ENCODE measurements at places on chromosomes 1 and 21.

DNA sequence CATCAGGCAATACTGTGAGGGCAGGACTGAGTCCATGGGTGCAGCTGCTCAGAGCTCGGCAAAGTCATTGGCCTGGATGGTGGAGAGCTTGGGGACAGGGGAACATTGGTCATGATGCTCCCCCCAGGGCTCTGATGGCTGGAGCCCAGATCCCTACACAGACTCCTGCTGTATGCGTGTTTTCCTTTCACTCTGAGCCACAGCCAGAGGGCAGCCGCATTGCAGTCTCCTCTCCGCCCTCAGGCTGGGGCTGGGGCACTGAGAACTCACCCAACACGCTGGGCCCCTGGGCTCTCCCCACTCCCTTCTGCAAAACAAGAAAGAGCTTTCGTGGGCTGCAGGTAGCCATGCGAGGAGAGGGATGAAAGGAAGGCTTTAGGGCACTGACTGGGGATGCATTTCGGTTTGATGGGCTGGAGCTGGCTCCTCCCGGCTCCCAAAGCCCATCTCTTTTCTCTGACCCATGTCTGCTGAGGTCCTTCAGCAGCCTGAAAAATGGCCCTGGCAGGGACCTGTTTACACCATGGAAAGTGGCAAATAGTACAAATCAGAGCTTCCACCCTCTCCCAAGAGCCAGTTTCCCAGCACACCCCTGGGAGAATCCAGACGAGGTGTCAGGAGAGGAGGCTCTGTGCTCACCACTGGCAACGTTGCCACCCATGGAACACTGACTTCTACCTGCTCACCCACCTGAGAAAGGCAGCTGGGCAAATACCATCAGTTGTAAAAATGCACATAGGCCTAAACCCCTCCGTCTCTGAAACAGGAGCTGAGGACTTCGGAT, 43.8 kb downstream of the CAPN2 start:
- DNase-seq: no peak

GRCh38 chr1:119866451-119866850, 29.9 kb downstream of the ADAM30 start:
- no peak for DNase-seq

DNA sequence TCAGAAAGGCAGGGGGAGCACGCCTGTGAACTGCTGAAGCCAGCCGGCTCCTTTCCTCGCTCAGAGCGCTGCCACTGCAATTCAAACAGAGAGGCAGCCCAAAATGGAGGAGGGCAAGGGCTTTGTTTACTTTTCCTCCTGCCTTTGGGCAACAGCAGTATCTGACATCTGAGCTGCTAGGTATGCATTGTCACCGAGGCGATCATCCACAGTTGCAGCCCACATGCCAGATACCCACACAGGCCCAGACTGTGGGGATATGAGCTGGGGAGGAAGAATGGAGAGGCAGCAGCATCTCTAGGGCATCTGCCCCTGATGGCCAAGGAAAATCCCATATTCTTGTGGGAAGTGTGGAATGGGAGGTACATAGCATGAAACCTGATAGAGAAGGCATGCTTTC, 357.1 kb downstream of the BARHL2 start:
- DNase-seq: no peak

- no peak for DNase-seq
Measured at GRCh38 chr1:54981466-54981865, 1.0 kb downstream of the TMEM61 start.

DNA sequence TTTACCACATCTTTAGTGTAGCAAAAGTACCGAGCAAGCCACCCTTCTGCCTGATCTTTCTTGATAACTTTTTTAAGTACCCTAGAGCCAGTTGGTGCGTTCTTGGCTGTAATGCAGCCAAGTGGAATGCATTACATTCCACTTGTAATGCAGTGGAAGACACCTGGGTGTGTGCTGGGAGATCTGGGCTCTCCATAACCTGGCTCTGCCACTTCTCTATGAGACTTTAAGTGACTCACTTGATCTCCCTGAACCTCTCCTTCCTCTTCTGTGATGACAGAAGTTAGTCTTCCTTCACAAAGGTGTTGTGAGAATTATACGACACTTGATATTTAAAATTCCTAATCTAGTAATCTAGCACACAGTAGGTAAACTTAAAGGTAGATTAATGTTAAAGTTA, 35.3 kb upstream of the NFIA start:
- no peak for DNase-seq

- DNase-seq: no peak
Measured at GRCh38 chr1:165865633-165866340, 38.4 kb downstream of the UCK2 start.

DNA sequence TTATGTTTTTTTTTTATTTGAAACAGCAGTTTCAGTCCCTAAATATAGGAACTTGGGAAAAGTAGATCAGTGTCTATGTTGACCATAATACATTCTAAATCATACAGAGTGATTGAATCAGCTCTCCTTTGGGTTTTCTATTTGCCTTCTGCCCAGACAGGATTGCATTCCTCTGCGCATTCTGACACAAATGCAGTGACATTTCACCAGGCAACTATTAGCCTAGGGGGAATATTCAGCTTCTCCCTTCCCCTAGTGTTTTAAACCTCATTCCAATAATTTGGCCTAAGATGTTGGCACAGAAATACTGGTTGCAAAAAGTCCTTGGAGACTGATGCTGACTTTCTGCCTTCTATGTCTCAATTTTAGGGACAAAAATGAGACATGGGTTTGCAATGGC, 172.8 kb downstream of the PTGER3 start:
- no peak for DNase-seq

DNA sequence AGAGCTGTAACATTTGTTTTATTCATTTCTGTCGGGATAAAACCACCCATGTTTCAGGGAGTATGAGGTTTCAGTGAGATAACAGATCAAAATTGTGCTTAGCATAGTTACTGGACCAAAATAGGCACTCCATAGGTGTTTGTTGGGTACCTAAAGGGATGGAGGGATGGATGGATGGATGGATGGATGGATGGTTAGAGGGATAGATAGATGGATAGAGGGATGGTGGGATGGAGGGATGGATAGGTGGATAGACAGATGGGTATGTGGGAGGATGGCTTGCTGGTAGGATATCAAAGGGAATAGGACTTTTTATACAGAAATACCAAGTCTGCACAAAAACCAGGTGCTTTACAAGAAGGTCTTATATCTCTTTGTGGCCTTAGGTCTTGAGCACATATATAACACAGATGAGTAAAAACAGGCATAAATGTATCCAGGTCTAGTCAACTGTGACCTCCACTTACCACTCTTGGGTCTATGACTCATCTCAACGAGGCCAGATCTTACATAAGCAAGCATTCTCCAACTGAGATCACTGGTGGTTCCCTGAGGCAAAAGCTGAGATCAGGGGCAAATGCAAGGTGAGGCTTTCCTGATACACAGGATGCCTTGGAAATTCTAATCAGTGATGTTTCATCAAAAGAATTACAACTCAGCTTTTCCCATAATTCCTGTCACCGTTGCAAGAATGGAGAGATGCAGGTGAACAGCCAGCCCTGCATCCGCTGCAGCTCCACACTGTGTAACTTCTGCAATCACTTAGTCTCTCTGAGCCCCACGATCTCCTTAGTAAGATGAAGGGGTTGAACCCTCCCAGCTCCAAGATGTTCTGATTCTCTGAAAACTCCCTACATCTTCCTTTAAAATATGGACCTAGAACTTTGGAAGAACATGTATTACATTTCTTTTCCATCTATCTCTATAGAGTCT, 32.0 kb downstream of the PTAFR start:
- no peak for DNase-seq

DNA sequence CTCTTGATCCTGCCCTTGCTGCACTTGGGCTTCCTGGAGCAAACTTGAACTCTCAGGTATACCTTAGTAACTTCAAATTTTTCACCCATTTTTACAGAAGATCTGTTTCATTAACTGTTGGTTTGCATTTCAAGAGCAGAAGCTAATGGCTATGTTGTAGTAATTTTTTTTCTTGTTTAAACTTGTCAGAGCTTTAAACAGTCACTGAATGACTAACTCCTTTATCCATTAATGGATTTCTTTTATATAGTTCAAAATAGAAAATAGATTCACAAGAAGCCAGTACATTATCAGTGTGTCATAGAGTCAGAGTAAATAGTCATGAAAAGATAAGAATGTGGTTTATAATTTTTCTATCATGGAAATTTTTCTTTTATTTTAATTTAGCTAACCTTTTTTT, 13.6 kb downstream of the SRSF11 start:
- DNase-seq: no peak

- DNase-seq: no peak
Measured at GRCh38 chr1:81231729-81232038, 569.0 kb upstream of the ADGRL2 start.

GRCh38 chr1:162008799-162009198, 14.9 kb downstream of the OLFML2B start:
- no peak for DNase-seq

- DNase-seq: no peak
Measured at GRCh38 chr1:13992489-13993285, 292.7 kb downstream of the PRDM2 start.

GRCh38 chr1:119799599-119800177, 11.6 kb downstream of the REG4 start:
- DNase-seq: no peak

DNA sequence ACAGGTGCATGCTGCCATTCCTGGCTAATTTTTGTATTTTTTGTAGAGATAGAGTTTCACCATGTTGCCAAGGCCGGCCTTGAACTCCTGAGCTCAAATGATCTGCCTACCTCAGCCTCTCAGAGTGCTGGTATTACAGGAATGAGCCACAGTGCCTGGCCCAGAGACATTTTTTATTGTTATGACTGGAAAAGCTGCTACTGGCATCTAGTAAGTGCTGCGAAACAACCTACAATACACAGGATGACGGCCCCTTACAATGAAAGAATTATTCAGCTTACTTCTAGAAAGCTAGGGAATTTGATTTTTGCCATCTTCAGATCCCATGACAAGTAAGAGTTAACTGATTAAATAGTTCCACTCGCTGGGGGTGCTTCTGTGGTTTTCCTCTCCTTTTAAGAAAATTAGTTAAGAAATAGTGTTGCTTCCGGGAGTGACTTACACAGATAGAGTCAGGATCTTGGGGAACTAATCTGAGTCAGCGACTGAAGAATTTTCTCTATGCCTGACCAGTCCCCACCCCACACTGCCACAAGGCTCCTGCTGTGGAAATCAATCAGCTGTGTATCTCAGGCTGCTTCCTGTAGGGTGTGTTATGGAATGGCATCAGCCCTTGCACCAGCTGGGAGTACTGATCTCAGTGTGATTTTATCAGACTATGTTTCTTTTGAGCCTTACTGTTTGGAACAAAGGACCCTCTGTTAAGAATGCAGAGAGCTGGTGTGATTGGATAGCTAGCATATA, 93.0 kb upstream of the BMP8A start:
- DNase-seq: no peak

- DNase-seq: no peak
Measured at GRCh38 chr1:151007853-151008243, 401 bp upstream of the PRUNE1 start.

GRCh38 chr1:160781186-160781766, 14.7 kb upstream of the LY9 start:
- no peak for DNase-seq

- no peak for DNase-seq
Measured at GRCh38 chr1:181872562-181872961, 188.9 kb downstream of the ZNF648 start.

DNA sequence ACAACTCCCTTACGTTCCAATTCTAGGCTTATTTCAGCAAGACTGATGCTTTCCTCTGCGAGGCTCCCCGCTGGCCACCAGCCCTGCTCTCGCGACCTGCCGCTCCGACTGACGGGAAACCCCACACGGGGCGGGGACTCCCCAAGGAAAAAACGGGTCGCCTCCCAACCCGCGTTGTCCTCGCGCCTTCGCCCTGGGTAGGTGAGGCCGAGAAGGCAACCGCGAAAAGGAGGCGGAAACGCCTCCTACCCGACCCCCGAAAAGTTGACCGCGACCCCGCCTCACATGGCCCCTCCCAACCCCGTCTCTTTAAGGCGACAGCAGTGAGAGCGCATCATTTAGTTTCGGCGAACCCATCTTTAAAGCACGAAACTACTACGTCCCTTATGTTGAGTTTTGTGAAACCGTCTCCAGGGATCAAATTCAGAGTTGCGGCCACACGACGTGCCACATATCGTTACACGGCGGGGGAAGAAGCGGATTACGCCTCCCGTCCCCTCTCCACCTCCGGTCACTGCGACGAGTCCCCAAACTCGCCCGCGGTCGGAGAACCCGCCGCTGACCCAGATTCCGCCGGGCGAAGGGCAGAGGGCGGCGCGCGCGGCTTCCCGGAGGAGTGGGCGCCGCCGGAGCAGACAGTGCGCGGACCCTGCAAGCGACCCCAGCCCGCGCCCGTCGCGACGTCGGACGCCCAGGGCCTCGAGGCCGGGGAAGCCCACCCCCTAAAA, 1.2 kb downstream of the ANP32E start:
- DNase-seq: peak; percentile 81

GRCh38 chr1:165915480-165915879, 88.1 kb downstream of the UCK2 start:
- DNase-seq: no peak

DNA sequence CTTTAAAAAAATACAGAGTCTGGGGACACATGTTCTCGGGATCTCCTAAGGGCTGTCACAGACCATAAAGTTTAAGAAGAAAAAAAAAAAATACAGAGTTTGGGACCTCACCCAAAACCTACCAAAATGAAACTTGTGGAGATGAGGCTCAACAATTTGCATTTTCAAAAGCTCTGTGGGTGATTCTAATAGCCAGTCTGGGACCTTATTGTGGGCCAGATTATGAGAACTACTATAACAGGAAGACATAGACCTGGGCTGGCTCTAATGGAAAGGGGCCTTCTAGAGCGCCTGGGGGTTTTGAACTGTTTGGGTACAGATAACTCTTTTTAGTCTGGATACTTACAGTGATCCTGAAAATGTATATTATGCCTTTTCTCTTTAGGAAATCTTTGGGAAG, 69.1 kb downstream of the LAMC1 start:
- no peak for DNase-seq

DNA sequence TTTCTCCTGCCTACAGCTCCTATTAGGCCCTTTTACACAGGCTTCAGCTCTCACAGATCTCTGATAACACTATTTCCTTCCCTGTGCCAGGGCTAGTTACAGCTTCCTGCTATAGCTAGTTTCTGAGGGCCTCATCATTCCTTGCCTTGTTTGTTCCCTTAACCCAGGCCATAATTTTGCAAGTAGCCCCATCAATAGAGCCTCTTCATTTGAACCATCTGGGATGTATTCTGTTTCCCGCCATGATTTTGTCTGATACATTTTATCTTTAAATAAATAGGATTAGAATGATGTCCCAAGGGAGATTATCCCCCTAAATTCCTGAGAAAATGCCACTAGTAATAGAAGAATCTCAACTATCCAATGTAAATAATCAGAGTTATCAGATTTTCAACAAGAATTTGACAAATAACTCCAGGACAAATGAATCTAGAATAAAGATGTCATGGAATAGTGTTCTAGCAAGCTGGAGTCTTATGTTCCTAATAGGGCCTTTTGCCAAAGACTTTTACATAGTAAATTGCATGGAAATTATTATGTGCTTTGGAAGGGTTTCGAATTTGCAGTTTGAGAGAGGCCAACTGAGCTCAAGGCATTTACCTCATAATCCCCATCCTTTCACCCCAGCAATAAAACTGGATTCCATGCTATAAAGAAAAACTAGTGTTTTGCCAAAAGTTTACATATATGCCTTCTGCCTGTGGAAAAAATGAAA, 16.1 kb downstream of the IFT25 start:
- no peak for DNase-seq
